ENCODE measurements at places on chromosomes 1 and 21.

- DNase-seq, result no peak
These were observed 74.5 kb downstream of the LRRN2 start for GRCh38 chr1:204611036-204611435.

DNA sequence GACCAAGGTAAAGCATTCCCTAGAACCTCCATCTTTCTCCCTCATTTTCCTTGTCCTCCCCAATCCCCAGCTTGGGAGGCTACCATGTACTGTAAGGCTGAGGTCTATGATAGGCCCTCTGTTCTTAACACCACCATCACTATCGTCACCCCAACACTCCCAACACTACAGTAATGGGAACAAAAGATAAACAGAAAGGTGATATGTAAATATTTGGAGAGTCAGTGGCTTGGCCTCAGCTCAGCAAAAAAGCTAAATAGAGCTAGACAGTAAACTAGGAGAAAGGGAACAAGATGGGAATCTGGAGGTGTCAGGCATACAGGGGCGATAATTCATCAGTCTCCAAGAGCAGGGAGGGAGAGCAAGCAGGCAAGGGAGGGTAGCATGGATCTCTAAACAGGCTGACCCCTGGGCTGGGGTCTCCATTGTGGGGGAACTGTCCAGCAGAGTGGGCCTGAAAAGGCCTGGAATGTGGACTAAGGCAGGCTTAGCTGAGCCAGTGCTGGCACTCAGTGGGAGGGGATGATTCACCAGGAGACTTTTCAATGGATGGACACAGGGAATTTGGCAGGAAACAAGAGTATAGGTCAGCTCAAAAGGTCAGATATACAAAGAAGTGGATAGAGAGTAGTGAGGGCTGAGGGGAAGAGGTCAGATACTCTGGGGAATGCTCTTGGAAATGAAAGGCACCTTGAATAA is 6.7 kb downstream of the WNT2B start:
- peak; percentile 77 for DNase-seq

DNA sequence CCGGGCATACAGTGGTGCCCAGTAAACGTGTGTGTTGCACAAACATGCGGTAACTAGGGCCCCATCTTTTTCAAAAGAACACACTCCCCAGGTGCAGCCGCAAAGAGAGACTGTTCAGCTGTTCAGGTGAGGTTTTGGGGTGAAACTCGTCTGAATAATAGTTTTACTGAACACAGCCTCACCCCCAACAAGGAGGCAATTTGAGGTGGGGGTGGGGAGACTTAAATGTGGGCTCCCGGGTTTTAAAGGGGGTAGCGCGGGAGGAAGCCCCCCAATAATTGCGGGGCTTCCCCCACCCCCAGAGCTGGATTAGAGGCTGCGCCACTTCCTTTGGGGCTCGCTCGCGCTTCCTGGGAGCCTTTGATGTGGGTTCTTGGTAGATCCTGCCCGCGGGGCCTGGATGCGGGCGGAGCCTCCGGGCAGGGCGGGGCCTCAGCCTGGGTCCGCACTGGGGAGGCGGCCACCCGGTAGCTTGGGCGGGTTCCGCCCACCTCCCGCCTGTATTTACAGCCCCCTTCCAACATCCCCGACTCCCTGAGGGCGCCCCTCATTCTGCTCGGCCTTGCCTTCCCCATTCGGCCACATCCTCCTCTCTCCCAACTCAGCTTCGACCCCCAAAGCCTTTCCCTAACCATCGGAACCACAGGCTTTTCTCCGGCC is 6.4 kb upstream of the EPHA2 start:
- no peak for DNase-seq

DNA sequence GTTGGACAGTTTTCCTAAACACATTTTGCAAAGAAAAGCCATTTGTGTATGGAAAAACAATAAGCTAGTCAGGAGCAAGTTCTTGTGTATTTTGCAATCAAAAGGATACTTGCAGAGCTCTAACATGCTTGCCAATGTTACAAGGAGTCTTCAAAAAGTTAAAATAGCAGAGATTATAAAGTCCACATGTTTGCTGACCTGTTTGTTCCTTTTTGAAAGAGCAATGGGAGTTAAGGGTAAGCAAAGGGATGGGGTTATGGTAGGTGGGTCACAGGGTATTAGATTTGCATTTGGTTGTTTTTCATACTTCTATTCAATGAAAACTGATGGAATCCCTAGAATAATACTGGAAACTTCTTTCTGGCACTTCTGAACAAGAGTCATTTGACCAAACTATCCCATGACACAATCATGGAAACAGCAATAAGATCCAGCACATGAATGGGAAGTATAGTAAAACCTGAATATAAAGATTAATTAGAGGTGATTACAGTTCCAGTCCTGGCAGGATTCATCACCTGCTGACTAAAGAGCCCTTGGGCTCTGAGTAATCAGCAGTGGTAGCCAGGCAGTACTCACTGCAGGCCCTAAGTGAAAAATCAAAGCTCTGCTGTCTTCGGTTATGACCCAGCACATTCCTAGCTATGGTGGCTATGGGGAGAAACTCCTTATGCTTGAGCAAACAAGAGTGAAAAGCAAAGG is 27.1 kb upstream of the ZC3H11B start:
- no peak for DNase-seq

- no peak for DNase-seq
These were observed 15.7 kb upstream of the ANGPTL1 start for GRCh38 chr1:178886551-178886950.

DNA sequence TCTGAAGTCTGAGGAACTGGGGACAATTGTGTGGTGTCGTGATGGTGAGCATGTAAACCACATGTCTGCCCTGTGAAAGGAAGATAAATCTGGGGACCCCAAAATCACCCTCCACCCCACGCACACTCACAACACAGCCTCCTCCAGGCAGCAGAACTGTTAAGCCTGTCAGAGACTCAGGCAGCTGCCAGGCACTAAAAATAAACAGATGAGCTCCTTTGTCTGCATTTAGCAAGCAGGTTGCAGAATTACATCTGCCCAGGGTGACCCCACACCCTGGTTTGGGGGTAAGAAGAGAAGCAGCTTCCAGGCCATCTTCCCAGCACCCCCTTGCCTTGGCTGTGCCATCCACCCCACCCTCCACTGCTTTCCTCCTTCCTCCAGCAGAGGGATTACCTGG is 119.1 kb upstream of the RUNX3 start:
- no peak for DNase-seq

DNA sequence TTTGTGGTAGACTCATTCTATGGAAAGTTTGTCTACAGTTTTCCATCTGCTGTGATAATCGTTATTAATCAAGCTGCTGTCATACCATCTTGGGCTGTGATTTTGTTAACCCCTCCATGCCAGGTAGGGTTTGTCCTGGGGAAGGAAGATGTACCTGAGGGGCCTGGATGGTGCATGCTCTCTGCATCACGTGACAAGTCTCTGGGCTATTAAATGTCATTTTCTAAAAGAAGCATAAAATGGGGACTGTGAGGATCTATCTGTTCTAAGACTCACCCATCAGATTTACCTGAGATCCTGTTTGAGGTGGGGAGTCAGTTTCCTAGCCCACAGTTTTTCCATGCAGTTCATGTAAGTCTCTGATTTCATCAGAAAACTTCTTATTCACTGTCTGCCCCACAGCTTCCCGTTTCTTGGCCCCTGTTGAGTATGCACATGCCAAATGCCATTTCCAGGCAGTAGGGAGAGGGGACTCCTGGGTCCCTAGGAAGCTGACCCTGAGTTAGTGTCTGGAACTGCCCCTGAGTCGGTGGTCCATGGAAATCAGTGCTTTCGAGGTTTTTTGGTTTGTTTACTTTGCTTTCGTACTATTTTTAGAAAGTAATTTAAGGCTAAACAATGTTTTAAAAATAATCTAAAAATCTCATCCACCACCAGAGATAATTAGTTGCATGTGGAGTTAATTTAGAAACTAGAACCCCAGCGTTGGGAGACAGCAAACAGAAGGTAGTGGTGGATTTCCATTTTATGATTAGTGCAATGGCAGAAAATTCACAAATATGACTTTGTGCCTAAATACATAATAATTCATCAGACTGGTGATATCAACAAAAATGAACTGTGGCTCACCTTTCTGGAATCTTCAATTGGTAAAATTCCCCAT is 46.7 kb downstream of the ZBTB18 start:
- DNase-seq, result no peak

DNA sequence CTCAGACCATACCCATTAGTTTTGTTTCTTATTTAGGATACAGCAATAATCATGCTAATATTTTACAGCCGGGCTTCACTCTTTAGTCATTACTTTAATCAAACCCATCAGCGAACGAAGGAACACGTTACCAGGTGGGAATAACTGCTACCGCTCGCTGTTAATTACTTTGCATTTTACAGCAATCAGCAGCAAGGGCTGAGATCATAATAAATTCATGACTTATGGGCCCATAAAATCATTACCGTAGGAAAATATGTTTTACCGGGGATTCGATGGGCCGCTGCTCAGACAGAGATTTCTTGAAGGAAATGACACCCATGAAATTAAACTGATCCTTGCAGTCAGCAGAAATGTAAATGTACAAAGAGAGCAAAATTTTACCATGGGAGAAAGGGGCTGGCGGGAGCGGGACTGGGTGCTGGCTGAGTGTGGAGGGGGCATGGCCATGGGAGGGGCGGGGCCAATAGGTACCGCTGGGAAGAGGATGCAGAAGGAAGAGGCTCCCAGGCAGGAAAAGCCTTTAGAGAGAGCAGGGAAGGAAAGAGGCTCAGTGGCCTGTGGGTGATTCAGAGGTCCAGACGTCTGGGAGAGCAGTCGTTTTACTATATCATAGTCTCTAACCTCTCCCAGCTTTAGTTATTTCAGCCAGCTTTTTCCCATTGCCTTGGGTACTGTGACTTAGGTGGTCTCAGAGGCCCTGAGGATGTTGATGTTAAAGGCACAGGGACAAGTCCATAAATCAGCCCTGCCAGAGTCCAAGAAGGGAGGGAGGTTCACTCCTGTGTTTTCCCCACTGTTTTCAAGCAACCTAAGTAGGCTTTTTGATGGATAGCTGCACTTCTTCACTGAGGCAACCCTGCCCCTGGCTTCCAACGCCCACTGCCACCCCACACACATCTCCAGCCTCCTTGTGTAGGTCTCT is 258.9 kb downstream of the SEC16B start:
- DNase-seq, result no peak

DNA sequence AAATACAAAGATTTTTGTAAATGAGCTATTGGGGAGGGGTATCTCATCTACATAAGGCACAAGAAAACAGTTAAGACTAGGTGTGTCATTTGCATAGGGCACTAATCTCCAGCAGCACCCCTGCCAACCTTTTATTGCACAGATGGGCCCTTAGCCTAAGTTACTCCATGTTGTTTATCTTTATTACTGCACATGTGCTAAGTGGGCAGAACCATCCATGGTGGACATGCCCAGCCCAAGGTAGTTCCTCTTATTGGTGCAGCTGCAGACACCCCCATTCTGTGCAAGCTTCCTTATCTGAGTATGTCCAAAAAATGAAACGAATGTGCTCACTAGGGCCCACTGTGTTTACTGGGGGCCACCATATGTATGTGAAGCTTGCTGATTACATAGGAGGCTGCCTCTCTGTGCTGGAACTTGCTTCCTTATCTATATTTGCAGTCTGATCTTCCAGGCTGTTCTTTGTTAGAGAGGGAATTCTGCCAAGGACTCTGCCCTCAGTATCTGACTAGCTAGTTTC is 77.3 kb upstream of the NEK7 start:
- no peak for DNase-seq

DNA sequence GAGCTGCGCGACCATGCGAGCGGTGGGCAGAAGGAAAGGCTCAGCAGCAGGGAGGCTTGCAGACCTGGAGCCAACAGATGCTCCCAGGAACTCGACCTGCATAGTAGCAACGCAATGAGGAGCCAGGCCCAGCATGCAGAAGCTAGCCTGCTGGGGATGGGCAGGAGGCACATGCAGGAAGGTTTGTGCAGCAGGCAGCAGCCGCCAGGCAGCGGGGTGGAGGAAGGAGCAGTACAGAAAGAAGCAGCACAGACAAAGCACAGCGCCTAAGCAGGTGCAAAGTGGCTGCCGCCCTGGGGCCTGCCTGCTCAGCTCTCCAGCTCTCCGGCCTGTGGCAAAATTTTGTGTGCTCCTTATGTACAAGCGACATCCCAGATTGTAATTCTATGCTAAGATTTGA is 213.5 kb upstream of the MAP1LC3C start:
- no peak for DNase-seq

DNA sequence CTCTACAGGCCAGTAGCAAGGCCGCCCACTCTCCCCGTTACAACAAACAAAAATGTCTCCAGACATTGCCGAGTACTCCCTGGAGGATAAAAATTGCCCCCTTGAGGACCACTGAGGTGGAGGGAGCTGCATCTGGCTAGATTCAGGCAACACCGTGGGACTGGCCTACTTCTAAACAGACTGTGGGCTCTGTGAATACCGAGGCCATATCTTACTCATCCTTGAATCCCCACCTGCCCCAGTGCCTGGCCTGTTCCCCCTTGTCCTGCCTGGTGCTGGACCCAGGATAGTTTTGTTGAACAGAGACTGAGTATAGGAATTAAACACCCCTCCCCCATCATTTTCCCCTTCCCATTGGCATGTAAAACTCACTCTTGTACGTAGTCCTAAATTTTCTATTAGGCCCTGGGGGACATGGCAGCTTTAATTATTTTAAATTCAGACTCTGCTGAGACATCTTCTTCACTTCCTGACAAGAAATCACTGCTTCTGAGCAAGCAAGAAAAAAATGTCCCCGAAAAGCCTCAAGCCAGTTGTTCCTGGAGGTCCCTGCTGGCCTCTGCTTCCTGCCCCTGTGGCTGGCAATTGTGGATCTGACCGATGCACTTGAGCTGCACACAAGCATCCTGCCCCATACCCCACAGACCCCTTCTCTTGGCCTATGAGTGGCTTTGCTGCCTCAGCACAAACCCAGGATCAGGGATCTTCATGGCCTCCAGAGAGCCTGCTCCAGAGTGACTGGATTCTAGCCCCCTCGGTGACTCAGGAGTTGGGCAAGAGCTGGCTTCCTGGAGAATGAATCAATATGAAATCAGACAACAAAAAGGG is 111.0 kb downstream of the ACTL8 start:
- DNase-seq, result peak; percentile 94

- no peak for DNase-seq
These were observed 164.6 kb downstream of the NCAM2 start for GRCh38 chr21:21162786-21163185.

DNA sequence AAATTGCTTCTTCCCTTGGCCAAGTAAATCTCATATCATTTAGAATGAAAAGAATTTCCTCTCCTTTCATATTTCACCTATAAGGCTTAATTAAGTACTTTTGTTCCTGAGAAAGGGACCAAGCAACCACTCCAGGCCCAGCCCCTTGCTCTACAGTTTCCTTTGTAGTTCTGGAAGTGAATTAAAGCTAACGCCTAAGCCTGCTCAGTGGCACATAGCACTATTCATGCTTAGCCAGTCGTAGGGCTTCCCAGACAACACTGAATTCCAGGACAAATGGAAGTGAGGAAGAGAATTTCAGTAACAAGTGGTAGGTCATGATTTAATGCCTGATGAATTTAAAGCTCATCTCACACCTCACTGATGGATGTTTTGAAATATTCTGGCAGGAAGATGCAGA is 73.3 kb downstream of the RPAP2 start:
- no peak for DNase-seq

- no peak for DNase-seq
These were observed 64.8 kb downstream of the TSEN15 start for GRCh38 chr1:184116287-184116686.

DNA sequence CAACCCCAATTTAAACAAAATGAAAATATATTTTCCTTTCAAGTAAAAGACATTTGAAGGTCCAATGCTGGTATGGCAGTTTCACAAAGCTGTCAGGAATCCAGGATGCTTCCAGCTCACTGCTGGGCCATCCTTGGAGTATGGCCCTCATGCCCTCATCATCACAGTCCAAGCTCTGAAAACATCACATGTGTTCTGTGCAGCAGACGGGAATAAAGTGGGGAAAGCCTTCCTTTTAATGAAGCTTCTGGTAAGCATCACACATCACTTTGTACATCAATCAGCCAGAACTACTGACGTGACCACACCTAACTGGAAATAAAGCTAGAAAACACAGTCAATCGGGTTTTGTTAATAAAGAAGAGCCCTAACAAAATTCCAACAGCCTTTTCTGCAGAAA is 22.7 kb downstream of the CDC42BPA start:
- DNase-seq, result no peak

All from foreskin fibroblast (primary cell).